H7 (cell line): ENCODE measurements at places on chromosomes 11 and 22. TPM values are rescaled to one million over a fixed set of nuclear protein-coding genes. Genes with fewer than 3 reads are reported as not detected.
A peak's percentile ranks its signal among the peaks of the same experiment; 100 is the strongest.

- DNase-seq: no peak
Observed at GRCh38 chr11:128544471-128545051, 42.8 kb downstream of the ETS1 start.

DNA sequence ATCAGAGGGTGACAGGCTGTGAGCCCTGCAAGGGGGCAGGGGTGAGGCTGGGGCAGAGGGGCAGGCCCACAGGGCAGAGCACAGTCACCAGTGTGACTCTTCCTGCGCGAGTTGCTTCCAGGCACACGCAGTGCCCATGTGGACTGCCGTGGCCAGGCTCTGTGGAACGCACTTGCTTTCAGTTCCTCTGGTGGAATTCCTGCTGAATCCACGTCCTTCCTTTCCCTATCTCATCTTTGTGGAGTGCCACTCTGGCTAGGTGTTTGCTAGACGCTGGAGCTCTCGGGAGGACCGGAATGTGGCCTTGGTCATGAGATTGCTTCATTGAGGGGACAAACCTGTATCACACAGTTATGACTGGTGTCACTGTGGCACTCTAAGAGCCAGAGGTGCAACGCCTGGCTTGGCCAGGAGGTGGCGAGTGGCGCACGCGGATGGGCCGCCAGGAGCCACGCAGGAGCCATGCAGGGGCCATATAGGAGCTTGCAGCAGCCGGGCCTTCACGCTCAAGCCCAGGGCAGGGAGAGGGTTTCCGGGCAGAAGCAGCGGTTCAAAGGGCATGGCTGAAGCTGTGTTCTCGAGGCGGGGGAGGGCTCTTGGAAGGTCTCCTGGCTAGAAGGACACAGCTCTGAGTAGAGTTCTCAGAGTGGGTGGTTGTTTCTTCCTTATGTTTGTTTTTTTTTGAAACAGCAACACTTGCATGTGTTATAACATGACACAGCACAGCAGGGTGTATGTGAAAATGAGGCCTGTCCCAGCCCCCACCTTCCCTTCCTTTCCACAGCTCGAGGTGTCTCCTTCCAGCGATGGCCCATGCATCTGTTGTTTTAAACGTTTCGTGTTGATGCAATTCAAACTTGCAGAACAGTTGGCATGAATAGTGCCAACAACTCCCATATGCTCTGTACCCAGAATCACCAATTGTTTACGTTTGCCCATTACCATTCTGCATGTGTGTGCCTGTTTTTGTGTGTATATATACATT, 36.2 kb downstream of the TBC1D22A start:
- DNase-seq: peak; percentile 92

DNA sequence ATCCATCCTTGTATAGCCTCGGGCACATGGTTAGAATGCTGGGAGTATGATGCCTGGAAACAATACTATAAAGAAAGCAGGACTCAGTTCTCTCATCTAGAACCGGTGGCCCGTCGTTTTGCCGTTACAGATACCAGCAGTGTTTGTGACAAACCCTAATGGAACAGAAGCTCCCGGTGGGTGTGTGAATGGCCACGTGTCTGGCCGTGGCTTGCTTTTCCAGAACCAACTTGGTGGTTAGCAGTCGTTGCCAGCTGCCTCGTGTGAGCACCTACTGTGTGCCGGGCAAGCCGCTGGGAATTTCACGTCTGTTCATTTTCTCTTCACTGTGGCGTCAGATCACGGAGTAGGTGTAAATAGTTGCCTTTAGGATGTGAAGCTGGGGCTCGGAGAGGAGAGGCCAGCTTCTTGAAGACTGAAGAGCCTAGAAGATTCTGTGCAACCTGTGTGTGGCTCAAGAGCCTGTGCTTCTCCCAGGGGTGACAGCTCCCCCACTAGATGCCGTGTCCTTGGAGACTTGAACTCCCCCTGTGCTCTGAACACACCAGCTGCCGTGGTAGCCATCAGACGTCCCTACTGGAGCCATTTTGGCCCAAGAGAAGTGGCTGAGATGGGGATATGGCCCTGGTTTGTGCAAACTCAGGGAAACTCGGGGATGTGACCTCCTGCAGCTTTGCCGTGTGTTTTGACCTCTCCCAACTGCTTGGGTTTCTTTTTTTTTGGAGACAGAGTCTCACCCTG, 57.5 kb upstream of the PPARA start:
- DNase-seq: no peak

GRCh38 chr22:39534591-39535356, 2.2 kb upstream of the RPS19BP1 start:
- peak; percentile 95 for DNase-seq

The PDE2A gene
- 1.9 and 2.9 TPM in 2 replicates for total RNA-seq

The C11orf87 gene
- total RNA-seq: not detected in 2 replicates

The OR5P2 gene
- total RNA-seq: not detected in 2 replicates

The P2RY6 gene
- 0.66 TPM in 1 of 2 replicates, not detected in the other for total RNA-seq
